ENCODE measurements at places on chromosomes 2 and 18. TPM values are rescaled to one million over a fixed set of nuclear protein-coding genes. Genes with fewer than 3 reads are reported as not detected.
A peak's percentile ranks its signal among the peaks of the same experiment; 100 is the strongest.

- DNase-seq: no peak
These were observed 256.5 kb downstream of the CDH20 start for GRCh38 chr18:61589724-61590065.

DNA sequence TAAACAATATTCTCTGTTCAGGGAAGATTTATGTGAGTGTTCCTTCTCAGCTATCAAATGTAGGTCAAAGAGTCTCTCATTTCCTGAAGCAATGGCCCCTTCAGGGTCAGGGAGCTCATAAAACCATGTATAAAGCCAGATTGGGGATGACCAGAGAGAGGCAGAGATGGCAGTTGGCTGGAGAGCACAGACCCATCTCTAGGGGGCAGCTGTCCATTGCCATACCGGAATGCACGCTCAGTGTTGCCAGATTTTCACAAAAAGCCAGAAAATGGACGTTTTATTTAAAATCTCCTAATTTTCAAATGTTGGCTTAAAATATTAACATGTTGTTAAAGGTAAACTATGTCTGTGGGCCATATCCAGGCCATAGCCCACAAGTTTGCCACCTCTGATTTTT, 1920.7 kb upstream of the CELF4 start:
- no peak for DNase-seq

DNA sequence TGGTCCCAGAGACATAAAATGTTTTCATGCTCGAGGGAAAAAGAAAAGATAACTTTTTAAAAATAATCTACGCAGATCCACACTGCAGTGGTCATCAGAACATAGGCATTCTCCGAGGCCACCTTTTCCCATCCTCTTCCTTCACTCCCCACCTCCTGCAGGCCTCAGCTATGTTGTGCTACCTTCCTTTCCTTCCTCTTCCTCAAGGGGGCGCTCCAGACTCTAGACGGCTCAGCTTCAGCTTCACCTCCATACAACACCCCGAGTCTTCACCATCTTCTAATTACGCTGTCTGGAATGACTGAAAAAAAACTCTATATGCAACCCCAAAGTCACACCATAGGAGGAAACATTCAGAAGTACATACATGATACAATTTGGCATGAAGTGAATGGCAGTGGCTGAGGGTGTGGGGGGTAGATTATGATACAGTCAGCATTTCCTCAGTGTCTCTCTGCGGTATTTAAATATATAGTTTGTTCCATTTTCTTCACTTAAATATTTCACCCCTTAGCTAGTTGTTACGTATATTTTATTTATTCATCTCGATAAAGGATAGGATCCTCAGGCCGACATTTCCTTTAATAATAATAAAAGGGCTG, 583.6 kb downstream of the IRS1 start:
- DNase-seq: peak; percentile 23

RND3 gene
- polyA plus RNA-seq: 56.7 TPM

DNA sequence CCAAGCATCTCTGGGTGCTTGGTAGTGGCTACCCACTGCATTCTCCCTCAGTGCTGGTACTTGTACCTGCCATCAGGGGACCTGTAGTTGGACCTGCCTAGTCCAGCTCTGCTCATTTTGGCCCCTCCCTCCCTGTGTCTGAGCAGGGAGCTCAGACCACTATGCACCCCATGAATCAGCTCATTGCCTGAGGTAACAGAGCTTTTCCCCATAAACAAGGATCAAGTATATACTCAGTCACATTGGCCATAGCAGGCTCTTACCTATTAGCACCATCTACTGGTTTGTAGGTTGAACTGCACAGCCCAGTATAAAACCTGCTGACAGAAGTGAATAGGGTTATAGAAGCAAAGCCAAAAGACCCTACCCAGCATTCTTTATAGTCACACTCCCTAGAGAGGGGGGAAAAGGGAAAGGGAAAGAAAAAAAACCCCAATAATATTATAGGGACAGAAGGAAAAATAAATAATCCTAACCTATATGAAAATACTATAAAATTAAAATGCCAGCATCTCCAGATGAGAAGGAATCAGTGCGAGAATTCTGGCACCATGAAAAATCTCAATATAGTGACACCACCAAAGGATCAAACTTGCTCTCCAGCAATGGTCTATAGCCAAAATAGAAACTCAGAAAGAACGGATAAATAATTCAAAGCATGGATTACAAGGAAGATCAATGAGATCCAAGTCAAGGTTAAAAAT, 6.9 kb upstream of the FLACC1 start:
- peak; percentile 28 for DNase-seq

DNA sequence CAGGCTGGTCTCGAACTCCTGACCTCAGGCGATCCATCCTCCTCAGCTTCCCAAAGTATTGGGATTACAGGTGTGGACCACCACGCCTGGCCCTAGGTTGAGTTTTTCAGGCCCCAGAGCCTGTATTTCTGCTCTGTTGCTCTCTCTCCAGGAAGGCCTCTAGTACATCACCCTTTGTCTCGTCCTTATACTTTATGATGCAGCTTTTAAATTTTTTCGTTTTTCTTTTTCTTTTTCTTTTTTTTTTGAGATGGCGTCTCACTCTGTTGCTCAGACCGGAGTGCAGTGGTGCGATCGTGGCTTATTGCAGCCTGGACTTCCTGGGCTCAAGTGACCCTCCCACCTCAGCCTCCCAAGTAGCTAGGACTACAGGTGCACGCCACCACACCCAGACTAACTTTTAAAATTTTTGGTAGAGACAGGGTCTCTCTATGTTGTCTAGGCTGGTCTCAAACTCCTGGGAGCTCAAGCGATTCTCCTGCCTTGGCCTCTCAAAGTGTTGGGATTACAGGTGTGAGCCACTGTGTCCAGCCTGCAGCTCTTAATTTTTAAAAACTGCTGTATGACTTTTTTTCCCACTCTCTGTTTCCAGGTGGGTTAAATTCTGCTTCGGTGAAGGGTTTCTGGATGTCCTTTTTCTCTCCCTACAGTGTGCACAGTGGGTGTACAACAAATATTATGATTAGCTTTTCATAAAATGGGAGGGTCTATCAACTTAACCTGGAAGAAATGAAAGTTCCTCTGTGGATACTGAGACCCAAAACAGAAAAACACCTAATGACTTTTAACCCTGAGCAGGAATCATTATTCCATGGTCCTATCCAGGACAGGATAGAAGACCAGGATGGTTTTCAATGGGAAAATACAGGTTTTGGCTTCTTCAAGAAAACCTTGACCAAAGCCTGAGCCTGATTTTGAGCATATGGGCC, 47.9 kb downstream of the DDX1 start:
- no peak for DNase-seq

GRCh38 chr2:1633936-1634587, 110.3 kb downstream of the PXDN start:
- DNase-seq: no peak

KIF5C gene
- 4.7 TPM for polyA plus RNA-seq

- DNase-seq: no peak
These were observed 3.6 kb upstream of the INO80C start for GRCh38 chr18:35501369-35501768.

EFEMP1 gene
- 1,290 TPM for polyA plus RNA-seq

DNA sequence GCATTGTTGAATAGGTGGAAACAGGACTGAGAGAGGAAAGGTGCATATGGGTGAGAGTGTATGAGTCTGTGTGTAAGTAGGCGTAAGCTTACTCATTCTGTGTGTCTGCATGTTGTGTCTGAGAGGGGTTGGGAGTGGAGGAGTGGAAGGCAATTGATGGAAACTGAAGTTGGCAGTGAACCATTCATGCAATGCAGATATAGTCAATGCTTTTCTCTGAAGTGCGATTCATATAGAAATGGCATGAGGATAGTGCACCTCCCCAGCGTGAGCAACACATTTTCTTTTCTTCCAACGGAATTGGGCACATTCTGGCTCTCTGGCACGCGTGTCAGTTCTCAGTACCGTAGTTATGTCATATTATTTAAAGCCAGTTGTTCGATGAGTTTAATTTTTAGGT, 250.5 kb downstream of the NYAP2 start:
- DNase-seq: no peak

- DNase-seq: no peak
These were observed 80.3 kb downstream of the SLC4A3 start for GRCh38 chr2:219707496-219708285.

MPPE1 gene
- polyA plus RNA-seq: 13.2 TPM

SPATA3 gene
- not detected for polyA plus RNA-seq

GRCh38 chr18:38033282-38033681, 467.7 kb upstream of the CELF4 start:
- DNase-seq: no peak
